ENCODE measurements at places on chromosomes 3 and 15.

GRCh38 chr15:62603742-62604141 is 438.7 kb upstream of the C2CD4B start:
- DNase-seq = no peak

- no peak for DNase-seq
Observed at GRCh38 chr15:31871166-31871886, 159.0 kb upstream of the CHRNA7 start.

DNA sequence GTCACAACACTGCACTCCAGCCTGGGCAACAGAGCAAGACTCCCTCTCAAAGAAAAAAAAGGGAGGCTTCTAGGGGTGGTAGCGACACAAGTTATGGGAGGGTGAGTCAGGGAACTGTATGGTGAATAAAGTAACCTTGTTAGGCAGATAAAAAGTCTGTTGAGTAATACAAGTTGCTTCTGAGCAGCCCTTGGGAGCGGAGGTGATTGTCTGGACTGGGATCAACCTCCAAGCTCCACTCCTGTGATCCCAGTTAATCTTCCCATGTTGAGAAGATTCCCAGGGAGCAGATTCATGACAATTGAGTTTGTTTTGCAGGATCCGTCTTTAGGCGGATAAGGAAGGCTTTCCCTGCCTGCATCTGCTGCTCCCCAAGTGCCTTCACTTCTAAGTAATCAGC is 335.9 kb downstream of the THSD4 start:
- no peak for DNase-seq

DNA sequence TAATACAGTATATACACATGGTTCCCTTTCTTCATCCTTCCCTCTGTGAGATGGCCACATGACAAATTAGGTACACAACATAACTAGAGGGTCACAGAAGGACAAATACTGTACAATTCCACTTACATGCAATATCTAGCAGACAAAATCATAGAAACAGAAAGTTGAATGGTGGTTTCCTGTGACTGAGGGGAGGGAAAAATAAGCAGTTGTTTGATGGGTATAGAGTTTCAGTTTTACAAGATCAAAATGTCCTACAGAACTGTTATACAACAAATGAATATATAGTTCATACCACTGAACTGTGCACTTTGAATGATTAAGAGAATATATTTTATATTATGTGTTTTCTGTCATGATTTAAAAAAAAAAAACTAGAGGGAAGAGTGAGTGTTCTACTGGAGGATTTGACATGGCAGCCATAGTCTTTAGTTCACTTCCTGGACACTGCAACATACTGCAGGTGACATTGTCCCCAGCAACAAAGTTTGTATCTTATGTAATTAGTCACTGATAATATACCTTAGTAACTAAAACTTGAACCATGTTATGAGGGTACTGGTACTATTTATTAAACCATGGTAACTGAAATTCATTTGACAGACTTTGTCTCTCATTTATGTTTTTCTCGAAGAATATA is 37.2 kb downstream of the CCDC54 start:
- DNase-seq = no peak

GRCh38 chr15:58779554-58779953 is 8.5 kb downstream of the MINDY2 start:
- no peak for DNase-seq

- DNase-seq = no peak
Observed at GRCh38 chr3:194984066-194984465, 286.9 kb downstream of the XXYLT1 start.

DNA sequence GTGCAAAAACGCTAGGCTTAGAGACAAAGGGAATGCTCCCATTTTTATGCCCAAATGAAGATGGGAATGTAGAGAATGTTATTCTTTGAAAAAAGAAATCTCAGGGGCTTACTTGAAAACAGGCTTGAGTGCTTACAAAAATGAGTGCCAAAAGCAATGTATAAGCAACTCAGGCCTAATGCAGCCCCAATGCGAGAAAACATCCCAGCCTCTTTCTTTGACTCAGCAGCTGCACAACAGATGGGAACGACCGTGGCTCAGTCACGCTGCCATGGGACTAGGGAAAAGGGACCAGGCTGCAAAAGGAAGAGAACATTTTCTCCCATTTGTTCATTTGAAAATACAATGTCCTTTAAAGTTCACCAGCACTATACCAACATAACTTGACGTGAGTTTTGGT is 246.4 kb upstream of the LRIG1 start:
- no peak for DNase-seq

Data from NCI-H1694 (cell line).